ENCODE measurements at places on chromosomes 2 and 18. TPM values are rescaled to one million over a fixed set of nuclear protein-coding genes. Genes with fewer than 3 reads are reported as not detected.
A peak's percentile ranks its signal among the peaks of the same experiment; 100 is the strongest.

The ICA1L gene
- total RNA-seq: 6.7 TPM

- no peaks in the 10 kb centered on the region for H3K27me3 ChIP-seq
- no peak overlapping the region for H3K4me3 ChIP-seq
- peaks cover 6% of the 10 kb centered on the region for H3K36me3 ChIP-seq
- DNase-seq: peak; percentile 9
Observed at GRCh38 chr18:79940126-79940813, 11.2 kb downstream of the SLC66A2 start.

GRCh38 chr18:57728941-57729511, 74.1 kb downstream of the ATP8B1 start:
- peaks cover 18% of the 10 kb centered on the region for H3K4me1 ChIP-seq
- no peak overlapping the region for H3K4me3 ChIP-seq
- peak overlapping the region; percentile 46 for H3K27ac ChIP-seq
- no peaks in the 10 kb centered on the region for H3K36me3 ChIP-seq
- no peak for DNase-seq

GRCh38 chr18:45282101-45282812, 333.0 kb upstream of the SLC14A2 start:
- no peaks in the 10 kb centered on the region for H3K27me3 ChIP-seq
- H3K4me3 ChIP-seq: no peak overlapping the region
- no peak overlapping the region for H3K27ac ChIP-seq

- no peaks in the 10 kb centered on the region for H3K27me3 ChIP-seq
- peak overlapping the region; percentile 89 for H3K27ac ChIP-seq
- peaks cover 27% of the 10 kb centered on the region for H3K4me1 ChIP-seq
- H3K4me3 ChIP-seq: no peak overlapping the region
- DNase-seq: no peak
Observed at GRCh38 chr2:73828389-73828817, 358 bp upstream of the STAMBP start.

The GCFC2 gene
- 23.4 TPM for total RNA-seq

GRCh38 chr18:68400889-68401288, 314.0 kb downstream of the TMX3 start:
- no peak overlapping the region for H3K27ac ChIP-seq
- H3K36me3 ChIP-seq: no peaks in the 10 kb centered on the region
- H3K4me3 ChIP-seq: no peak overlapping the region
- H3K4me1 ChIP-seq: no peaks in the 10 kb centered on the region

GRCh38 chr2:218799990-218800389, 18.0 kb downstream of the CYP27A1 start:
- H3K4me3 ChIP-seq: no peak overlapping the region
- H3K27ac ChIP-seq: no peak overlapping the region
- H3K36me3 ChIP-seq: no peaks in the 10 kb centered on the region

- no peak overlapping the region for H3K27ac ChIP-seq
- H3K27me3 ChIP-seq: no peaks in the 10 kb centered on the region
- no peak for DNase-seq
Observed at GRCh38 chr2:11329776-11330175, 14.7 kb downstream of the ROCK2 start.

DNA sequence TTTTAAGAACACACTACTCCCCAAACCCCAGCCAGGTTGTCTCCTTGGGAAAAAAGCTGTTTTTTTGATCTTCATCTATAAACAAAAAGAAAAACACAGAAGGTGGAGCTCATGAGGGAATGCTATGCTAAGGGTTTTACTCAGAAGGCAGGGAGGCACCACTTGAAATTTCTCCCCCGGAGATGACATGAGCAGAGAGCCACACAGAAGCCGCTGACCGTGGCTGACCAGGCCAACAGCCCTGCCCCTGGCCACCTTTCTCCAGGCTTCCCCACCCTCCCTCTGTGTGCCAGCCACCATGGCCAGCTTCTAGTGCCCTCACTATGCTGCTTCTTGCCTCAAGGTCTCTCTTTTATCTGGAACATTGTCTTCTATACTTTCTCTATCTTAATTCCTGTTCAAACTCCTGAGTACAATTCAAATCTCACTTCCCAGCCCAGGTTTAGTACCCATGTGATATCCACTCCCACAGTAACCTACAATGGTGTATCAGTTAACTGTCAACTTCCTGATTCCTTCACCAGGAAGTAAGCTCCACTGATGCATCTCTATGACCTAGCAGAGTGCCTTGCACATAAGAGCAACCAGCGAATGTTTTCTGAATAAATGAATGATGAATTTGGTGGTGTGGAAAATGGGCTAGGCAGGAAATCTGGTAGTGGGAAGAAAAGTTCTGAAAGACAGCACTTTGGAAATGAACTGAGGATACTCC, 15.3 kb downstream of the LAPTM4A start:
- no peak overlapping the region for H3K4me3 ChIP-seq
- no peaks in the 10 kb centered on the region for H3K36me3 ChIP-seq
- DNase-seq: no peak
- H3K4me1 ChIP-seq: peaks cover 5% of the 10 kb centered on the region

The FHL2 gene
- total RNA-seq: 21.8 TPM

- no peak overlapping the region for H3K4me3 ChIP-seq
- no peaks in the 10 kb centered on the region for H3K4me1 ChIP-seq
- DNase-seq: no peak
- no peak overlapping the region for H3K27ac ChIP-seq
Observed at GRCh38 chr2:69032336-69032735, 19.4 kb downstream of the ANTXR1 start.

The NDC80 gene
- not detected for total RNA-seq

GRCh38 chr2:237421542-237422116, 7.7 kb upstream of the COL6A3 start:
- no peak overlapping the region for H3K27ac ChIP-seq
- peaks cover 7% of the 10 kb centered on the region for H3K4me1 ChIP-seq

DNA sequence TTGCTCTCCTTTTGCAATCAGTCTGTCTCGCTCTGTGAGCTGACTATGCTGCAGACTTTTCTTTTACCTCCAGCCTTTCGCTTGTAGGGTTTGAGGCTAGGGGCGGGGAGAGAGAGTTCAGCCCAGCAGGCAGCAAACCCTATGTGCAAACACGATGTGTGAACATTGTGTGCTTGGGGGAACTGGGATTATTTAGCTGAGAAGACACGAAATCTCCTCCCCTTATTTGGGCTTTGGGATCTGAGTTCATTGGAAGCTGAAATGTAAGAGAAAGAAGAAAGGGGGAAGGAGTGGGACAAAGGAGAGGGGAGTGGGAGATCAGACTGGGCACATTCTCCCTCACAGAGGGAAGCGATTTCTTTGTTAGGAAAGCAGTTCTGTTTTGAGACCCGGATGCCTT, 189.6 kb upstream of the TNP1 start:
- DNase-seq: no peak
- peaks cover 11% of the 10 kb centered on the region for H3K4me1 ChIP-seq
- no peaks in the 10 kb centered on the region for H3K27me3 ChIP-seq
- H3K4me3 ChIP-seq: no peak overlapping the region

The DYNAP gene
- not detected for total RNA-seq

DNA sequence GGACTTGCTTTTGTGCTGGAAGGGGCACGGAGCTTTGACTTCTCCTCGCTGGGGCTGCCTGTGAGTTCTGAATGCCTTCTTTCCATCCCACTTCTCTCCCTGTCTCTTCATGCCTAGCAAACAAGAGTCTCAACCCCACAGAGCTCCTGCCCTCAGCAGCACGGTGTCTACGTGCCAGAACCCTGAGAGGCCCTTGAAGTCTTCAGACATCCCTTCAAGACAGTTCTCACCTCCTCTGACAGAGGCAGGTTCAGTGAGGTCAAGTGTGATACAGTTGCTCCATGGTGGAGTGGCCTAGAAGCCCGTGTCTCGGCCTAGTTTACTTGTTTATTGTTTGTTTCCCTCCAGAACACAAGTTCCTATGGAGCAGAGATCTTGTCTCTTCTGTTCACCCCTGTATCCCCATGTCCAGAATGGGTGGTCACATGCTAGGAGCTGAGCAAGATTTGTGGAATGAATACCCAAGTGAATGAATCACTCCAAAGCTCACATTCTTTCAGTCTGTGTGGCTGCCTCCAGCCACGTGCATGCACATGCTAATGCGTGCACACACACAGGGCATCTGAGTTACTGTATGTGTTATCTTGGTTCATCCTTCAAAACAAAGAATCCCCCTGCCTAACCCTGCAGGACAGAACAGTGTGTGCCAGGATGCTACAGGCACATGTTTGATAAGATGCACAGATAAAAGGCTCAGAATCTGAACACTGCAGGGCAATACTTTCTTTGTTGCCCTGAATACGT, 391.6 kb downstream of the NBAS start:
- H3K4me1 ChIP-seq: no peaks in the 10 kb centered on the region
- no peaks in the 10 kb centered on the region for H3K27me3 ChIP-seq
- no peak for DNase-seq

GRCh38 chr18:3663870-3664512, 214.0 kb downstream of the TGIF1 start:
- H3K4me1 ChIP-seq: peaks cover 9% of the 10 kb centered on the region
- DNase-seq: no peak
- H3K27me3 ChIP-seq: no peaks in the 10 kb centered on the region

The MEIS1 gene
- 84.6 TPM for total RNA-seq

The FAM237A gene
- not detected for total RNA-seq

DNA sequence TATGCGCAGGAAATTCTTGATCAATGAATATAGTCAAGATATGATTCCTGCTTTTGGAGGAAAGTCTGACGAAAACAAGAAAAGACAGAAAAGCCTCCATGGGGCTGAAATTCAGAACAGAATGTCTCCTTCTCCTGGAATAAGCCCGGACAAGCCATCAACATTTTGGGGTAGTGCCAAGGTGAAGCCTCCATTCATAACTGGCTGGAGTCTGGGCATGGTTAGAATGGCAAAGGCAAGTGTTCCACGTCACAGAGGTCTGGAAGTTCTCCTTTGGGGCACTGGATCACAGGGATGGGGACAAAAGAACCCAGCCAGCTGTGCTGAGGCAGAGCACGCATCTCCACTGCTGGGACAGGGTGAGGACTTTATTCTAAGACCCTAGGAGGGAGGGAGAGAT, 505.7 kb downstream of the CMPK2 start:
- H3K27me3 ChIP-seq: no peaks in the 10 kb centered on the region
- no peak overlapping the region for H3K27ac ChIP-seq
- no peaks in the 10 kb centered on the region for H3K4me1 ChIP-seq
- DNase-seq: no peak
- H3K36me3 ChIP-seq: no peaks in the 10 kb centered on the region
- H3K4me3 ChIP-seq: no peak overlapping the region

- no peaks in the 10 kb centered on the region for H3K27me3 ChIP-seq
- H3K27ac ChIP-seq: no peak overlapping the region
- no peak overlapping the region for H3K4me3 ChIP-seq
- peaks cover 14% of the 10 kb centered on the region for H3K4me1 ChIP-seq
- H3K36me3 ChIP-seq: no peaks in the 10 kb centered on the region
Observed at GRCh38 chr2:67453310-67453709, 56.2 kb downstream of the ETAA1 start.

DNA sequence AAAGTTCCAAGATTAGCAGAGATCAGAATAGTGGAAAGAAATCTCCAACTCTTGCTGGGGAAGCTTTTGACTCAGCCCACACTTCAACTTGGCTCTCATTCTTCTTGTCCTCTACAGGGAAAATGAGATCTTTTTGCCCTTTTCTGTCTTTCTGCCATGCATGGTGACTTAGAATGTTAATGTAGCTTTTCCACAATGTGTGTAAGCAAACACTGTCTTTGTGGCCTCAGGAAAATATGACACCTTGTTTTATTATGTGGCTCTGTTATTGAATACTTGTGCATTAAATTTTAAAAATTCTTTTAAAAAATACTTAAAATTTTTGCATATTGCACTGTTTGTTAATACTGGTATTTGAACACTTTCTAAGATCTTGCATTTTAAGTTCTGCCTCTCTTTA, 65.4 kb upstream of the WDR75 start:
- H3K4me3 ChIP-seq: no peak overlapping the region
- no peak for DNase-seq
- no peaks in the 10 kb centered on the region for H3K4me1 ChIP-seq
- H3K27ac ChIP-seq: no peak overlapping the region

GRCh38 chr2:230153390-230153976, 66.3 kb downstream of the SP110 start:
- H3K4me1 ChIP-seq: no peaks in the 10 kb centered on the region
- H3K27ac ChIP-seq: no peak overlapping the region
- no peaks in the 10 kb centered on the region for H3K27me3 ChIP-seq
- no peak overlapping the region for H3K4me3 ChIP-seq
- DNase-seq: no peak
- H3K36me3 ChIP-seq: no peaks in the 10 kb centered on the region

GRCh38 chr2:20470211-20470610, 23.3 kb downstream of the RHOB start:
- DNase-seq: no peak
- no peaks in the 10 kb centered on the region for H3K27me3 ChIP-seq
- H3K36me3 ChIP-seq: no peaks in the 10 kb centered on the region
- H3K4me3 ChIP-seq: no peak overlapping the region
- H3K4me1 ChIP-seq: peaks cover 38% of the 10 kb centered on the region
- H3K27ac ChIP-seq: no peak overlapping the region

- H3K4me3 ChIP-seq: no peak overlapping the region
- no peaks in the 10 kb centered on the region for H3K36me3 ChIP-seq
- H3K4me1 ChIP-seq: no peaks in the 10 kb centered on the region
- H3K27me3 ChIP-seq: no peaks in the 10 kb centered on the region
- H3K27ac ChIP-seq: no peak overlapping the region
- DNase-seq: no peak
Observed at GRCh38 chr2:196489371-196489770, 150.1 kb upstream of the CCDC150 start.

GRCh38 chr2:157420771-157421323, 23.0 kb downstream of the CYTIP start:
- no peaks in the 10 kb centered on the region for H3K36me3 ChIP-seq
- H3K27ac ChIP-seq: no peak overlapping the region
- DNase-seq: no peak
- H3K4me3 ChIP-seq: no peak overlapping the region
- no peaks in the 10 kb centered on the region for H3K4me1 ChIP-seq

DNA sequence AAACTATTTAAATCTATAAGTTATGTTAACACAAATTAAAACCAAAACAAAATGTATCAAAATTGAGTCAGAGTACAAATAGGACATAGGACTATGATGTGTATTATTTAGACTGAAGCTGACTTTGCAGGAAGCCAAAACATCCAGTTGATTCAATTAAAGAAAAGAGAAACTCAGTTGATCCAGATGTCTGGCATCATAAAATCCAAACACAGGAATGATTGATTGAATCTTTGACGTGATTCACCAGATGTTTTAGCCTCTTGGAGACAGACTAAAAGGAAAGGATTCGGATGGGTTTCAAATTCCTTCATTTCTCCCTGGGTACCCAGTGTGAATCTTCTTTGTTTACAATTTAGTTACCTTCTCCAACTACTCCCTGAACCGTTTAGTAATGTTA, 272.9 kb downstream of the IRS1 start:
- H3K4me3 ChIP-seq: no peak overlapping the region
- H3K4me1 ChIP-seq: no peaks in the 10 kb centered on the region
- H3K36me3 ChIP-seq: no peaks in the 10 kb centered on the region
- H3K27ac ChIP-seq: no peak overlapping the region

DNA sequence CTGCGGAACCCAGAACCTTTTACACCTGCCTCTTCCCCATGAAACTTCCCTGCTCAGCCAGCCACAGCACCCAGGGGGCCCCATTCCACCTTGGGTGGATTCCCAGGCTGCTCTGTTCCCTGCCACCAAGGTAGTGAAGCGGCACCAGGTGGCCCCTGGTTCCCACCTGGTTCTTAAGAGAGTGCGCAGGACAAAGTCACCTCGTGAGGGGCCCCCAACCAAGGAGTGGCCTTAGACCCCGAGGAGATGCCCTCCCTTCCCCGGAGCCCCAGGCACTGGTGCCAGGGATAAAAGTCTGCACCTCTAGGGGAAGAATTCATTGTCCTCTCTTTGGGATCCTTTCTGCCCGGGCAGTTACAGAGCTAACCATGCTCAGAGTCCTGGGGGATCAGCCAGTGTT, 3.1 kb upstream of the LPIN1 start:
- no peak overlapping the region for H3K27ac ChIP-seq
- no peaks in the 10 kb centered on the region for H3K27me3 ChIP-seq
- DNase-seq: no peak
- no peaks in the 10 kb centered on the region for H3K36me3 ChIP-seq
